Mesenteric fat pad (tissue), 1 donor: ENCODE measurements at places on chromosomes 1 and 21.

DNA sequence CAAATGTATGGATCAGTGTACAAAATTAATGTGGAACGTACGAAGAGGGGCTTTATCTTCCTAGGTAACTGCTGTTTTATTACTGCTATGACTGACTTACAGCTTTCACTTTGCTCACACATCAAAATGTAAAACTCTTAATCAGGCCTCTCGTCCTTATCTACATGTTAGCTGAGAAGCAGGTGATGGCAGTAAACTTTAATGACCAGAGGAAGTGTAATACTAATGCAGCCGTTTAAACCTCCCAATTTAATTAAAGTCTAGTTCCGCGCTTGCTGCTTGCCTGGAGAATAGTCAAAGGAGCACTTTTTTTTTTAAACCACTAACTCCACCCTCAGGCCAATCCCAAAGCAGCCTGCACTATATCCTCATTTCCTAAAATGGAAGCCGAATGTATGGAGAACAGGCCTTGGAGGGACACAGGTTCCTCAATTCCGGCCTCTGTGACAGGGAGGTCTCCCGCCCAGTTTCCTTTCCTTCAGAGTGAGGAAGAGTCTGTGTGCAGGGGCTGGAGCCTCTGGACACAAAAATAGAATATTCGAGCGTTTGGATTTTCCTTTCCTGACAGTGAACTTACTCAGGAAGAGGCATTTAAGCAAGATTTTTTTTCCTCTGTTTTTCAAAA lies 36.7 kb upstream of the RASAL2 start:
- no peak for DNase-seq

DNA sequence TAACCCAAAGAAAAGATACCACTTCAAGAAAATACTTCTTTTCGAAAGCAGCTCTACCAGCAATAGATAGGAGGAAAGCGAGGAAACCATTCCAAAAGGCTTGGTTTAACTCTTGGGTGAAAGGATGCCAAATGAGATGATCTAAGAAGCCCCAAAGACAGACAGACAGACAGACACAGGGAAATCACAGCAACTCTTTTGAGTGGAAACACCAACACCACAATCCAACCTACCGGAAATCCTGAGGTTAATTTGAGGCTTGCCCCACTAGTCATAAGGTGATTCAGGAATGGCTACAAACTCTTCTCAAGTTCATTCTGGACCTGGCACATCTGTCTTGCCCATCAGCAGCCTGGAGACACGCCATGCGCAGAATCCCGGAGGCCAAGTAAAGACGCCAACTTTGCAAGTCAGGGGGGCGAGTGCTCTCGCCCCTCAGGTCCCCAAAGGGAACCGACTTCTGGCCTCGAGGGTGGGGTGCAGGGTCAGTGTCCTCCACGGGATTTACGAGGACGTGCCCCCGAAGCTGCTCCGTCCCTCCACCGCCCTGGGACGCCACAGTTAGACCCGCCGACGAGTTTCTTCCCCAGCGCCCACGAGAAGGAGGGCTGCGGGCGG lies 778 bp downstream of the EVI5 start:
- no peak for DNase-seq

GRCh38 chr1:155139895-155140629 lies at the start of gene DPM3:
Gene DPM3 (minus strand): TSS chr1:155140531. CDS start chr1:155140240, 291 bp downstream.
- peak; percentile 98 for DNase-seq

GRCh38 chr1:205348554-205349487 lies 7.9 kb downstream of the KLHDC8A start:
- DNase-seq = no peak

- no peak for DNase-seq
These were observed 283.4 kb downstream of the KCNH1 start for GRCh38 chr1:210850556-210850955.

DNA sequence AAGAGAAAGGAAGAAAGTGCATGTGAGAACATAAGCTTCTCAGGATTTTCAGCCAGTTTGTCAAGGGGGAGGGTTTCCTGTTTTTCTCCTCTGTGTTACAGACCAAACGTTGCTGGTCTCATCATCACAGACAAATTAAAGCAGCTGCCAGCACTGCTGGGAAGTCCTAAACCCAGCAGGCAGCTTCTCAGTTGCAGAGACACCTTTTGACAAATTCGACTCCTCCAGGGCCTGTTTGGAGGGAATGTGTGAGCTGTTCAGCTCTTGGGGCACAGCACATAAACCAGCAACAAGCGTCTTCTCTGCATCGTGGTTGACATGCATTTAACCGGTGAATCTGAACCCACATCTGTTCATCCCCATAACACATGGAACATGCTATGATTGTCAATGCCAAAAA lies 454.6 kb upstream of the RUNX1 start:
- no peak for DNase-seq

- DNase-seq = no peak
These were observed 120.6 kb downstream of the TRIM33 start for GRCh38 chr1:114390361-114390760.
